ENCODE measurements at places on chromosomes 13 and 19. TPM values are rescaled to one million over a fixed set of nuclear protein-coding genes. Genes with fewer than 3 reads are reported as not detected.

DNA sequence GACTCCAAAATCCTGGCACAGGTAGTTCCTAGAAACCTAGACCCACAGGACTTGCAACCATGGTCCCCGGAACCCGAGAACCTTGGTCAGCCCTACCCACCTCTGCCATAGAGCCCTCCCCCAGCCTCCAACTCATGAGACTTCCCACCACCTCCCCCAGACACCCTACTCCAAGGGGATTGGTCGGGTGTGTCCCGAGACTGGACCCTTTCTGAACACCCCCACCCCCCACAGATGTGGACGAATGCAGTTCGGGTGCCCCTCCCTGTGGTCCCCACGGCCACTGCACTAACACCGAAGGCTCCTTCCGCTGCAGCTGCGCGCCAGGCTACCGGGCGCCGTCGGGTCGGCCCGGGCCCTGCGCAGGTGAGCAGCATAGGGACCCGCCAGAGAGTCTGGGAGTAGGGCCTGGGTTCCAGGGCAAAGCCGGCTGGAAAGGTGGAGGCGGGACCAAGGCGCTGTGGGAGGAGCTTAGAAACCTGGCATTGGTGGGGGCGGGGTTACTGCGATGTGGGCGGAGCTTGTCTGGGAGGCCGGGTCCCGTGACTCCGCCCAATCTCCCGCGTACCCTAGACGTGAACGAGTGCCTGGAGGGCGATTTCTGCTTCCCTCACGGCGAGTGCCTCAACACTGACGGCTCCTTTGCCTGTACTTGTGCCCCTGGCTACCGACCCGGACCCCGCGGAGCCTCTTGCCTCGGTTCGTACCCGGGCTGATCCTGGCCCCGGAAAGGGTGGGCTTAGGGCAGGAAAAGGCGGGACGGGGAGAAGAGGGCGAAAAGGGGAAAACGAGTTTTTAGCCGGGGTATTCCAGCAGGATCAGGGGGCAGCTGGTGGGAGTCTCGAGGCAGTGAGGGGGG, 11.9 kb downstream of the LTBP4 start:
- peaks cover 46% of the 10 kb centered on the region for H3K4me1 ChIP-seq
- no peaks in the 10 kb centered on the region for H3K27me3 ChIP-seq
- H3K4me3 ChIP-seq = peak overlapping the region; percentile 91
- peak; percentile 72 for DNase-seq
- peak overlapping the region; percentile 89 for H3K27ac ChIP-seq
- peaks cover 13% of the 10 kb centered on the region for H3K36me3 ChIP-seq

- peak overlapping the region; percentile 90 for H3K4me3 ChIP-seq
- H3K27ac ChIP-seq = peak overlapping the region; percentile 94
- peak; percentile 95 for DNase-seq
- no peaks in the 10 kb centered on the region for H3K27me3 ChIP-seq
- H3K4me1 ChIP-seq = peaks cover 27% of the 10 kb centered on the region
These were observed 339 bp upstream of the CYTH2 start for GRCh38 chr19:48468772-48469288.

GRCh38 chr13:46339035-46339666, 47.9 kb downstream of the RUBCNL start:
- H3K27ac ChIP-seq = peak overlapping the region; percentile 91
- H3K27me3 ChIP-seq = no peaks in the 10 kb centered on the region
- peaks cover 76% of the 10 kb centered on the region for H3K4me1 ChIP-seq
- no peak for DNase-seq
- peak overlapping the region; percentile 49 for H3K4me3 ChIP-seq

Gene EBPL
- total RNA-seq = 20.0 TPM

DNA sequence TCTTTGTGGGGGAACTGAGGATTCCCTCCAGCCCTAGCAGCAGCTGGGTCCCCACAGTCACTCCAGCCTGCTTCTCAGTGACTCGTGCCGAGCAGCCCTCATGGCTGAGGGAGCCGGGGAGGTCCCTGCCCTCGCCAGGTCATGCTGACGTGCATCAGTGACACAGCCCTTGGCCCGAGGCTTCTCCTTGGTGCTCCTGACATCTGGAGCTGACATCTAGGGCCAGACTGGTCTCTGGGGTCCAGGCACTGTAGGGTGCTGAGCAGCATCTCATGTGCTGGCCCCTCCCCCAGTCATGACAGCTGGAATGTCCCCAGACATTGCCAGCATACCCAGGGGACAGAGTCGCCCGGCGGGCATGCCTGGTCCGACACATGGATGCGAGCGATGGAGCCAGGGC, 14.4 kb downstream of the COMP start:
- H3K36me3 ChIP-seq = peaks cover 2% of the 10 kb centered on the region
- no peak overlapping the region for H3K27ac ChIP-seq
- no peaks in the 10 kb centered on the region for H3K4me1 ChIP-seq
- no peak overlapping the region for H3K4me3 ChIP-seq
- no peaks in the 10 kb centered on the region for H3K27me3 ChIP-seq
- no peak for DNase-seq

Gene OR10H1
- 0.05 TPM for total RNA-seq

Gene APOC4
- total RNA-seq = not detected

Gene ZNF610
- total RNA-seq = 1.1 TPM

DNA sequence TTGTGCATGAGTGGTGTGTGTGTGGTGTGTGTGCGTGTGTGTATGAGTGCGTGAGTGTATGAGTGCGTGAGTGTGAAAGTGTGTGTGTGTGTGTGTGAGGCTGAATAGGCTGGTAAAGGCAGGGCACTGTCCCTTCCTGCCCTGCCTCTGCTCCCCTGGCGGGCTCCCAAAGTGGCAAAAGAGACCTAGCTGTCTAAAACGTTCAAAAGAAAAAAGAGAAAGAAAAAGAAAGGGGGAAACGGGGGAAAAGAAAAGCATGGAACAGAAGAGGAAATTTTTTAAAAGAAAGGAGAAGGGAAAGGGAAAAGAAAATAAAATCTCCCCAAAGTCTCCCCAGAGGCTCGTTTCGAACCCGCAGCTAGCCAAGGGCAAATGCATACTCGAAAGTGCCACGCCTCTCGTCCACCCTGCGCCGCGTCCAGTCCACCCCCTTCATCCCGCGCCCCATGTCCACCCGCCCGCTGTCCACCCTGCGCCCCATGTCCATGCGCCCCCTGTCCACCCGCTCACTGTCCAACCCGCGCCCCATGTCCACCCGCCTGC, 37.0 kb upstream of the FLT1 start:
- H3K36me3 ChIP-seq = no peaks in the 10 kb centered on the region
- DNase-seq = no peak
- H3K4me3 ChIP-seq = no peak overlapping the region
- peaks cover 32% of the 10 kb centered on the region for H3K27me3 ChIP-seq

Gene NCAN
- not detected for total RNA-seq
